ENCODE measurements at places on chromosomes 4 and X.

- no peak for DNase-seq
Observed at GRCh38 chr4:153521478-153521877, 55.3 kb downstream of the TMEM131L start.

- DNase-seq, result no peak
Observed at GRCh38 chr4:8173492-8174242, 15.1 kb upstream of the ABLIM2 start.

GRCh38 chrX:26649534-26649933 is 433.6 kb downstream of the MAGEB5 start:
- DNase-seq, result no peak

GRCh38 chrX:14899607-14900006 is 26.4 kb downstream of the MOSPD2 start:
- no peak for DNase-seq

GRCh38 chrX:2781226-2781571 is 29.4 kb downstream of the XG start:
- no peak for DNase-seq

DNA sequence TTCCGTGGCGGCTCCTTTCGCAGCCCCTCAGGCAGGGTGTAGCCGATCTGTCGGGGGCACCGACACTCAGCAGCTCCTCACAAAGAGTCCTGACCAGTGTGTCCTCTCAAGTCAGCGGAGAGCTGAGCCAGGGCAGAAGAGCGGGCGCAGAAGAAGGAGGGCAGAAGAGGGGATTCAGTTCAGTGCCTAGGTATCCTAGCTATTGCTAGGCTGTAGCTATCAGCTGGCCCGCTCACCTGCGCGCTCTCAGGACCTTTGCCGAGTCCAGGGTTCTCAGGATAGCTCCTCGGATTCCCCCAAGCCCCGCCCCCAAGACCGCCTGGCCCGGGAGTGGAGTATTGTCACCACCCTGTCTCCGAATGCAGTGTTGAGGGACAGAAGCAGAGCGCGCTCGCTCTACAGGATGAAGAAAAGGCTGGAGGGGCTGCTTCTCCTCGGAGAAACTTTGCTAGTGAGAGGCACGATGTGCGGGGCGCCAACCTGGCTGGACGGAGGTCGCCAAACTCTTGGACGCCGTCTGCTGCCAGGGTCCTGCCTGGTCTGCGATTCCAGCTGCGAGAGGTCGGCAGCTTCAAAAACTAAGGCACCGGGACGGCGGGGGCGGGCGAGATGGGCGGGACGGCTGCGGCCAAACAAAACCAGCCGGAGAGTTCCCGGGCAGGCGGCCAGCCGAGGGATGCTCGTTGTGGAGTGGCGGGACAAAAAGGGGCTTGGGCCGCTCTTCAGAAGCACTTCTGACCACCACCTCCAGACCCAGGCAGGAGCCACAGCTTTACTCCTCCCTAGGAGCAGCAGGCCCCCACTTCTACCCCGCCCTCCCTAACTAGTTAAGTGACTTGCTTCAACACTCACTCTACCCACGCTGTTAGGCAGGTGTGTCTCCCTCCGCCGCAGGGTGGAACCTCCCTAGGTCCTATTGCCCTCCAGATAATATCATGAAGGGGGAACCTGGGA is at the start of gene XKRX:
XKRX (minus strand) TSS at position 258 of the 954 bp plus-strand sequence. CDS start 613 bp downstream, outside the sequence.
- DNase-seq, result no peak

DNA sequence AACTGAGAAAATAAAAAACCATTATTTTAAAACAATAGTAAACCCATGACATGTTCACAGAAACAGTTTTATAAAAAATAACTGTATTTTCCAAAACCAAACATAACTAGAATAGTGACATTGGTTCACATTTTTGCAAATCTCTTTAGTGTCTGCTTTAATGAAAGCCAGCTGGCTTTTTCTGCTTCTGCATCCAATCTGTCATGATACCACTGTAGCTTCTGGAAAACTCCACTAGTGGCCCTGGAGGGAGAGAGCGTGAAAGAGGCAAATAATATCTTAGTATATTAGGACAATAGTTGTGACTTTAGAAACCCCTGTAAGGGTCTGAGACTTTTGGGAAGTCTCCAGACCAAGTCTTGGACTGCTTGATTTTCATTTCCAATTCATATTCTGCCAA is 31.1 kb downstream of the FGFBP1 start:
- DNase-seq, result no peak

- no peak for DNase-seq
Observed at GRCh38 chr4:36692586-36692985, 411.2 kb downstream of the DTHD1 start.

Measured in hypothalamus (tissue), 51 donors.